ENCODE measurements at places on chromosomes 11 and 22. TPM values are rescaled to one million over a fixed set of nuclear protein-coding genes. Genes with fewer than 3 reads are reported as not detected.

DNA sequence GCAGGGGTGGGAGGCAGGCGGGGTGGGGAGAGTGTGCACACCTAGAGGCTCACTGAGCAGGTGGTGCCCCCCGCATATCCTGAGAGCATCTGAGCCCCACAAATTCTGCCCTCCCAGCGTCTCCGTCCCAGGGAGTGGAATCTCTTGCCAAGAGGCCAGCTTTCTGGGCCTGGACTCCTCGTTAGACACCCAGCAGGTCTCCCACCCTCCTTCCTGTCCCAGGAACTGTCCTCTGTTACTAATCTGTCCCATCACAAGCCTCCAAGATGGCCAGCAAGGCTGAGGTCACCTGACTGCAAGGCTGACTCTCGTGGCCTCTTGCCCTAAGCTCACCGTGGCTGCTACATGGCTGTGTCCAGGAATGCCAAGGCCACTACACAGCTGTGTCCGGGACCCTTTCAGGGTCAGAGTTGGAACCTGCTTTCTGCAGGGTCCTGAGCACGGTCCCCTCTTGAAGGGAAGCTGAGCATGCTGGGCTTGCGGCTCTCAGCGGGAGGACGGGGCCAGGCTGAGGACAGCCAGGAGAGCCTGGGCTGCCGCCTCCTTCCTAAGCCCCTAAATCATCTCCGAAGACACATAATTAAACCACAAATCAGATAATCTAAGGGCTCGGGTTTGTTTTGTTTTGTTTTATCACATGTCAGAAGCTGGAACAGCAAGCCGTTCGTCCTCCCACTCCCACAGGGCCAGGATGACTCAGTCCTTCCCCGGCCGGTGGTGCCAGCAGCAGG is 1327.3 kb downstream of the TBC1D22A start:
- DNase-seq = peak; percentile 52
- peaks cover 6% of the 10 kb centered on the region for H3K27me3 ChIP-seq
- no peak overlapping the region for H3K27ac ChIP-seq
- no peaks in the 10 kb centered on the region for H3K36me3 ChIP-seq
- H3K4me1 ChIP-seq = peaks cover 4% of the 10 kb centered on the region

DNA sequence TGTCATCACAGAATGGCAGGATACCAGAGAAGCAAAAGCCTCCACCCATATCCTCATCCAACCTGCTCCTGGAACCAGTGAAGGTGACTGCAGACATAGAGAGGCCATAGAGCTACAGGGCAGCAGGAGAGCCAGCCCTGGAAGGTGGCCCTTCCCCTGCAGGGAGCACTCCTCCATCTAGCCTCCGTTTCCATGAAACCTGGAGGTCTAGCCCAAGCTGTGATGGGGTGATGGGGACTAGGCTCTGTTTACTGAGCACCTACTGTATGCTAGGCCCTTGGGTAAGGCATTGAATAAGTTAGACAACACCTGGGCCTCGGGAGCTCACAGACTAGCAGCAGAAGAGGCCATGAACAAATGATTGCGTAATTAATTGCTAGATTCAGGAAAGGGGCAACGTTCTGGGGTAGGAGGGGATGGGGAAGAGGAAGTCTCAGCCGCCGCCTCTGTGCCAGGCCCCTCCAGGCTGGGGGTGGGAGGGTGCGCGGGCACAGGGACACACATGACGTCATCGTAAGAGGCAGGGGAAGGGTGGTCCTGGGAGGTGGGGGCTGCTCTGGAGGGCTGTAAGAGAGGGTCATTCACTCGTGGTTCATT is 784 bp upstream of the SYNGR1 start:
- H3K27ac ChIP-seq = no peak overlapping the region
- H3K4me1 ChIP-seq = no peaks in the 10 kb centered on the region
- no peak for DNase-seq
- no peaks in the 10 kb centered on the region for H3K36me3 ChIP-seq

DNA sequence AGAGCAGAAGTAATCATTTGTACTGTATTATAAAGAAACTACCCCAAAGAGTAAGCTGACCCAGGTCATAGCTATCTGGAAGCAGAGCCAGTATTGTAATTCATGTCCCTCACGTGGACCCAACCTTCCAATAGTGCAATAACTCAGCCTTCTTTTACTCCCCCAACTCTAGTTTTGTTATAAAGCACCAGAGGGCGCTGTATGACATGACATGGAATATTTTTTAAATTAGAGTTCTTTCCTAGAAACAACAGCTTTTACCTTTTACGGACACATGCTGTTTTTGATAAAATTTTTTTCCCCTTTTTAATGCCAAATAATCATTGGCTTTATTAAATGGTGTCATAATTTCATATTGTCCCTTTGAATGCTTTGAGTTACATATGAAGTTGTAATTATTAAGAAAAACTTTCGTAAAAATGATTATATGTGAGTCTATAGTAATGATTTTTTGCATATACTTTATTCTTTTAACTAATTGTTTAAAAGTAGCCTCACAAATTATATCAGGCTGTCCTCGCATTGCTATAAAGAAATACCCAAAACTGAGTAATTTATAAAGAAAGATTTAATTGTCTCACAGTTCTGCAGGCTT is 76.9 kb downstream of the DKK3 start:
- peak; percentile 87 for DNase-seq
- no peak overlapping the region for H3K4me3 ChIP-seq
- H3K27ac ChIP-seq = no peak overlapping the region

The NRIP3 gene
- polyA plus RNA-seq = 4.8 TPM

GRCh38 chr22:20745119-20745518 is 28.8 kb upstream of the SERPIND1 start:
- peaks cover 22% of the 10 kb centered on the region for H3K36me3 ChIP-seq
- H3K27ac ChIP-seq = no peak overlapping the region

The GALNT18 gene
- polyA plus RNA-seq = 3.9 TPM

- H3K36me3 ChIP-seq = no peaks in the 10 kb centered on the region
- DNase-seq = peak; percentile 14
- H3K4me1 ChIP-seq = peaks cover 7% of the 10 kb centered on the region
- H3K27me3 ChIP-seq = no peaks in the 10 kb centered on the region
Observed at GRCh38 chr11:100827934-100828661, 141.0 kb downstream of the ARHGAP42 start.

DNA sequence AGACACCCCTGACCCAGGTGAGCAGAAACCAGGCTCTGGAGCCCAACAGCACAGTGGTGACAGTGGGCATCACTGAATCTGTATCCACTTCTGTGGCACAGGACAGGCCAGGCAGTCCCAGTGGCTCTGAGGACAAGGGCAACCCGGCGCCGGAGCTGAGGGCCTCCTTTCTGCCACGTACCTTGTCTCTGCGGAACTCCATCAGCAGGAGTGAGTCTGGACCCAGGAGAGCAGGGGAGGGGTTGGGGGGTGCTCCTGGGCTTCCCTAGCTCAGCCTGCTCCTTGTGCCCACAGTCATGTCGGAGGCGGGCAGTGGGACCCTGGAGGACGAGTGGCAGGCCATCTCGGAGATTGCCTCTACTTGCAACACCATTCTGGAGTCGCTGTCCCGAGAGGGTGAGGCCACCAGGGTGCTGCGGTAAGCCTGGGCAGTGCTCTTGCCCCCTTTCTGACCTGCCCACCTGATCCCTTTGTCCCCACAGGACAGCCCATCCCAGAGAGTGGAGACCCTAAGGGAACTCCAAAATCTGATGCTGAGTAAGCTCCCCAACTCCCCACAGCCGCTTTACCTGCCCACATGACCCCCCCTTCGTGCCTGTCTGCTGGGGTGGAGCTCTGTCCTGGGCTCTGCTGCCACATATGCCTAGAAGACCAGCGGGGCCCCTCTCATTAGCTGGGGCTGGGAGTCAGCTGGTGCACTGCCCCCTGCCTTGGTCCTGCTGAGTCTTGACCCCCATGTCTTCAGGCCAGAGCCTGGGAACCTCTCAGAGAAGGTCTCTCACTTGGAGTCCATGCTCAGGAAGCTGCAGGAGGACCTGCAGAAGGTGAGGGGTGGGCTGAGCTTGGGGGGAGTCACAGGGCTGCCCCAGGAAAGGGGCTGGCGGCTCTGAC is 12.0 kb downstream of the SIPA1 start:
- DNase-seq = no peak
- no peak overlapping the region for H3K4me3 ChIP-seq
- peaks cover 10% of the 10 kb centered on the region for H3K4me1 ChIP-seq
- no peaks in the 10 kb centered on the region for H3K27me3 ChIP-seq
- no peak overlapping the region for H3K27ac ChIP-seq
- peaks cover 5% of the 10 kb centered on the region for H3K36me3 ChIP-seq

DNA sequence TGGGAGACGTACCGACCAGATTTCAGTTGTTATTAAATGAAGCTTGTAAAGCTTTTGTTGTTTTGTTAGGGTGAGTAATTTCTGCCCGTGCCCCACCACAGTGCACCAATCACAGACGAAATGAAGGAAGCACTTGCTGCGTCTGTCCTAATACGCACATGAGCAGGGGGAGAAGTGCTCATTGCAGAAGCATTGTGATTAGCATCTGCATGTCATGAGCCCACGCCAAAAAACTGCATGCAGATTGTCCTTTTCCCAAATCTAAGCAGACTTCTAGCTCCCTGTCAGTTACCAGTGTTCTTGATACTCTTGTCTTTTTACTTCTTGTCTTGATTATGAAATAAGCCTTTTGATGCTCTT is 15.5 kb downstream of the RBX1 start:
- no peak overlapping the region for H3K27ac ChIP-seq
- no peaks in the 10 kb centered on the region for H3K27me3 ChIP-seq
- H3K4me1 ChIP-seq = no peaks in the 10 kb centered on the region

GRCh38 chr11:113690619-113691569 is 15.2 kb downstream of the TMPRSS5 start:
- H3K36me3 ChIP-seq = no peaks in the 10 kb centered on the region
- no peak overlapping the region for H3K4me3 ChIP-seq
- H3K27ac ChIP-seq = no peak overlapping the region

The PKDREJ gene
- not detected for polyA plus RNA-seq

DNA sequence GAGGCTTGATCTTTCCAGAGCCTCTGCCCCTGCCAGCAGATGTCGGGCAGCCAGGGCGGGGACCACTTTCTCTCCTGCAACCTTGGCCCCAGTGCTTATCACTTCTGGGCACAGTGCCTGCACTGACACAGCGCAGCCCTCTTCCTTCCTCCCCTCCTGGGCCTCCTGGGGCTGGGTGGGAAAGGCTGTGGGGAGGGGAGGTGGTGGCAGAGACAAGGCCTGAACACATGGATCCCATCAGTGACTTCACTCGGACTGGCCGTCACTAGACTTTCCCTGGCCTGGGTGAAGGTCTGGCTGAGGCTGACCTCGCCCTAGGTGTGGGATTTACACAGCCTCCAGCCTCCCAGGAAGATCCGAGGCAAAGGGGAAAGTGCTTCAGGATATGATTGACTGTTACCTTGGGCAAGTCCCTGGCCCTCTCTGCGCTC is 68.1 kb downstream of the LRRC32 start:
- peak; percentile 59 for DNase-seq

- DNase-seq = peak; percentile 61
- 0 out of 2 replicates have a peak, but pooled peaks cover 5% of the 10 kb centered on the region for H3K27me3 ChIP-seq
- H3K4me3 ChIP-seq = no peak overlapping the region
- no peaks in the 10 kb centered on the region for H3K36me3 ChIP-seq
Observed at GRCh38 chr11:117819096-117820040, 5.2 kb downstream of the FXYD2 start.

The LRRC4C gene
- not detected for polyA plus RNA-seq

GRCh38 chr11:130553306-130553705 is 104.9 kb downstream of the ADAMTS15 start:
- no peak overlapping the region for H3K27ac ChIP-seq
- H3K4me1 ChIP-seq = peaks cover 25% of the 10 kb centered on the region
- peak; percentile 71 for DNase-seq
- H3K4me3 ChIP-seq = no peak overlapping the region
- H3K27me3 ChIP-seq = no peaks in the 10 kb centered on the region

DNA sequence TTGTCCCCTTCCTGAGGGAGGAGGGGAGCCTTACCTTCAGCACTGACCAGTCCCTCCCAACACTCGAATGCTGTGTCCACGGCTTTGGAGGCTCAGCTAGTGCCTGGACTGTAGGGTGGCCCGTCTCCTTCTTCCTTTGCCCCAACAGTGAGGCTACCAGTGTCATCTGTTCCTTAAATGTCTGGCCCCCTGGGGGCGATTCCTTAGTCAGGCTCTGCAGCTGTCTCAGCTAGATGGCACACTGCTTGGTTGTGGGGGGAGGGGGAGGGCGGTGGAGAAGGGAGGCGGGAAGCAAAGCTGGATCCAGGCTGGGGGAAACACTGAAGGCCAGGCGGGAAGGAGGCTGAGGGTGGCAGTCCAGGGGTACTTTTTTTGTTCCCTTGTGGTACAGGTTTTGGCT is at the start of gene IGSF22:
IGSF22 (minus strand) TSS at position 149 of the 400 bp plus-strand sequence. CDS start 1,952 bp downstream, outside the sequence.
- DNase-seq = no peak
- H3K4me3 ChIP-seq = no peak within 1 kb of the TSS
- H3K27ac ChIP-seq = no peak within 1 kb of the TSS
- no peaks in the 10 kb centered on the region for H3K27me3 ChIP-seq
- no peaks in the 10 kb centered on the region for H3K4me1 ChIP-seq

The GP1BB gene
- polyA plus RNA-seq = 4.9 TPM

DNA sequence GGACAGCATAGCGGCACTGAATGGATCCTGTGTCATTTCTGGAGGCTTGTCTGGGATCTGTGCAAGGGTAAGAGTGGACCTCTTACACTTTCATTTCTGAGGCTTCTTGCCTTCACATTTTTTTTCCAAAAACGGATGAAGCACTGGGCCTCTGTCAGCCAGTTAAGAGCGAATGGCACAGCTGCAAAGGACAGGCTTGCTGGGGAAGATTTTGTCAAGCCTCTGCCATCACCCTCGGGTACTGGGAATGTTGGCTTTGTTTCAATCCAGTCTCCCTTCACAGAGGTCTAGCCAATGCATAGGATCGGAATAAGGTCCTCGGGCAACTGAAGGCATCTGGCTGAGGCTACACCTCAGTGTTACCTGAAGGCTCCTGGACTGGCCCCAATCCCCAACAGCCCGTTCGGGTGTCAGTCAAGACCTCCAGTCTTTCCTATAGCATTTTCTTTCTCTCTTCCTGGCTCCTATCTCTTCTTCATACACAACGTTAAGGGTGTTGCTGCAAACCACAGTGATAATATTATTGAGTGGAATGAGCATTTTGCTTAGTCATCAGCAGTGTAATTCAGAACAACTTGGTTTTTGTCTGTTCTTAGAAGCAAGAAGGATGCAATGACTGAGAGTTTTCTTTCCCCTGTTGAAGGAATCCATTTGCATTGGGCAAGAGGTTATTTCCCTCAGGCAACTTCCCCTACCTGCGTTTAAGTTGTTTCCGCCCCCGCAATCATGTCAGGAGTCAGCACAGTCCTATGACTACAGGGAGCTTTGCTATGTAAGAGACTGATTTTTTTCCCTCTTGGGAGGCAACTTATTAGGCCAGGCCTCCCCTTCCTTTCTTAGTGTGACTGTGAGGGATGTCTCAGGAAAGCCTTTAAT is 22.8 kb downstream of the NPAT start:
- no peak overlapping the region for H3K4me3 ChIP-seq
- peaks cover 11% of the 10 kb centered on the region for H3K4me1 ChIP-seq
- H3K27me3 ChIP-seq = no peaks in the 10 kb centered on the region
- DNase-seq = peak; percentile 66
- peak overlapping the region; percentile 61 for H3K27ac ChIP-seq

The DCPS gene
- polyA plus RNA-seq = 26.1 TPM

The TMEM191B gene
- polyA plus RNA-seq = 1.0 TPM
